Fibroblast of skin of right quadriceps (primary cell): ENCODE measurements at places on chromosomes 13 and 19.

GRCh38 chr19:11338121-11338520, 1.3 kb downstream of the RAB3D start:
- DNase-seq = no peak

GRCh38 chr13:79511611-79512010, 30.7 kb downstream of the NDFIP2 start:
- no peak for DNase-seq

DNA sequence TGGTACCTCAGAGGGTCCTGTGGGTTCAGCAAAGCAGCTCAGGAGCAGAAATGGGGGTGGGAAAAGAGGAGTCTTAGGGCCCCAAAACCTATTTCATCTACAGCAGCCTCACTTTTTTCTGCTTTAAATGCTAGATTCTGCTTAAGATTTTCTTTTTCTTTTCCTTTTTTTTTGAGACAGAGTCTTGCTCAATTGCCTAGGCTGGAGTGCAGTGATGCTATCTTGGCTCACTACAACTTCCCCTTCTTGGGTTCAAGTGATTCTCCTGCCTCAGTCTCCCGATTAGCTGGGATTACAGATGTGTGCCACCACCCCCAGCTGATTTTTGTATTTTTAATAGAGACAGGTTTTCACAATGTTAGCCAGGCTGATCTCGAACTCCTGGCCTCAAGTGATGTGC, 30.7 kb upstream of the WDFY2 start:
- no peak for DNase-seq

GRCh38 chr19:2977746-2978138, 378 bp downstream of the TLE6 start:
- DNase-seq = no peak

DNA sequence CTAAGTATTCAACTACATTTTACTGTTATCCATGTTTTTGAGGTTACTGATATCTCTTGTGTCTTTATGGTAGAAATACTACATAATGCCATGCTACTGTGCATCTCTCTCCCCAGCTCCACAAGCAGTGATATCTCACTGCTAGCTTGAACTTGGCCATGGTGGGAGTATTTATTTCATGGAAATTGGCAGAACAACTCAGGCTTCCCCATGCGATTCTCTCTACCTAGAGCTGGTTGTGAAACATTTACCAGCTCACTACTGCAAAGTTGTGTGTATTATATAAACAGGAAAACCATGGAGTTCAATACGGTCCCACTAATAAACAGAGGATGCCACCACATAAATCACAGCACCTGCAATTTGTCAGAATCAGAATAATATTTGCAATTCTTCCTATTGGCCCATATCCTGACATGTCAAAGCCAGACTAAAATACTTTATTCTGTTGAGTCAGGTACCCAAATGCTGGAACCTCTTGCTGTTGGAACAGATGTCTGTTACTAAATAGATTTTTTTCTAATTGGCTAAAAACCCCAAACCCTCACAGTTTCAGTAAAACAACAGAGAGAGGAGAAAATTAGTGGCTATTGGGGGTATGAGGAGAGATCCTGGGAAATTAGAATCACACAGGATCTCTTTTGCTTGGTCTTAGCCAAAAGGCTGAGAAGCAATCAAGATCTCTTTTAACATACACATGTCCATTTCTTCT, 91.4 kb upstream of the SLC10A2 start:
- no peak for DNase-seq

- DNase-seq = peak; percentile 49
Observed at GRCh38 chr19:50414864-50415660, 3.7 kb upstream of the SPIB start.

DNA sequence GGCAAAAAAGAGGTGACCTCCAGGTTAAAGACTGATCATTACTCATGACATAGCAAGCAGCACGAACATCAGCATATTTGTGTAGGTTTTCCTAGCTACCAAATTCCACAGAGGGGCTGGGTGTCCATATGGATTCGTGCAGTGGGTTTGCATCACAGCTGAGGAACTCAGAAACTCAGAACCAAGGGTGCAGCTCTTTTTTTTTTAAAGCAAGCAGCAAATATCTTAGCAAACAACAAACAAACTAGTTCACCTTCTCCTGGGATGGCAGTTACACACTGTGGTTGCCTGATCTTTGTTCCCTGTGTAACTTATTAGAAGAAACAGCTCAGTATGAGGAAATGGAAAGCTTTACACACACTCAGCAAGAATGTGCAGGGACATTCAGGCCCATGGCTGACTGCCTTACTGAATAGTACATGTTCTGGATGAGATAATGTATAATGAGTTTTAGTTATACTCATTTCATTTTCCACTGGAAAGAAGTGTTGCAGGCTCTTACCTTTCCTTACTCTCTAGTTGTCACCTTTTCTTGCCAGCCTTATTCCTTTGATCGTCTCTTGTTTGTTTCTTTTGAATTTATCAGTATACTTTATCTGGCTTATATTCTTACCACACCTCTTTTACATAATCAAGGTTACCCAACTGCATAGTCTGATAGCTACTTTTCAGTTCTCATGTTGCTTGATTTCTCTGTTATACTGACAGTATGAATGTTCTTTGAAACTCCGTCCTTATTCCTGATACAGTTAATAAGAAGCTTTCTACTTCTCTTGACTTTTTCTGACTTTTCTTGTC, 4.3 kb downstream of the NDFIP2 start:
- peak; percentile 96 for DNase-seq

DNA sequence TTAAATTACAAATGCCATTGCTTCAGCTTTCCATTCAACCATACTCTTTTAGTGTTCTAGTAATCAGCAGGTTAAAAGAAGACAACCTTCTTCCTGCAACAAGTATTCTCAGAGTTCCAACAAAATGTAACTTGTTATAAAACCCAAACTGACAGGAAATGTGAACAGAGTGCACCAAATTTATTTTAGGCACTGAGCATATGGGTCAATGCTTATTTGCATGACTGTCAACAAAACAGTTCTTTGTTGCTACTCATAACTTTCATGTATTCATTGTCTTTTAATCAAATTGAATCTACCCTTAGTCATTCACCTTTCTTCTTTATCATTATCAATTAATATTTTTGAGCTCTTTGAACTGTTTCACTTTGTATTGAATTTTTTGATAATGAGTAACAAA, 554.1 kb downstream of the DACH1 start:
- no peak for DNase-seq

GRCh38 chr19:5106971-5107370, 138.1 kb downstream of the KDM4B start:
- no peak for DNase-seq

DNA sequence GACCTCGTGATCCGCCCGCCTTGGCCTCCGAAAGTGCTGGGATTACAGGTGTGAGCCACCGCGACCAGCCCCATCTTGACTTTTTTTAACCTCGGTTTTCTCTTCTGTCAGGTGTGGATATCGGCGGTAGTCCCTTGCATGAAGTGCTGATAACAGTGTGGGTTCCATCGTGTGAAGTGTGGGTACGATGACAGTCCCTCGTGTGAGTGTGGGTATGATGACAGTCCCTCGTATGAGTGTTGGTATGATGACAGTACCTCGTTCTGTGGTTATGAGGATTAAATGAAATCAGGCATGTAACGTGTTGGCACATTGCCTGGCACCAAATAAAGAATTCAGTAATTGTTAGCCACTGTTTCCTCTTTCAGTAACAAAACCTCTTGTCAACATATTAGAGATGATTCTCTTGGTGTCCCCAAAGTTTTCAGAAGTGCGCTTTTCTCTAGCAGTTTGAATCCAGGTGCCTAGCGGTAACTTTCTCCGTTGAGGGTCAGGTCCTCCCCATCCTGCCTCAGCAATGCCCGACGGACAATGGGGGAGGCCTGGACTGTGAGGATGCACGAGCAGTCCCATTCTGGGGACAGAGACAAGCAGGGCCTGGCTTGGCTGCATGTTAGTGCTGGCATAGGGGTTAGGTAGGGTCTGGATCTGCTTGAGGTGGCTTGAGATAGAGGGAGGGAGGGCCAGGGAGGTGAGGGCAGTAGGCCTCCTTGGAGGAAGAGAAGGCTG, 15.3 kb downstream of the GATAD2A start:
- peak; percentile 42 for DNase-seq

- DNase-seq = no peak
Observed at GRCh38 chr13:77477299-77477848, 58.1 kb upstream of the SCEL start.

DNA sequence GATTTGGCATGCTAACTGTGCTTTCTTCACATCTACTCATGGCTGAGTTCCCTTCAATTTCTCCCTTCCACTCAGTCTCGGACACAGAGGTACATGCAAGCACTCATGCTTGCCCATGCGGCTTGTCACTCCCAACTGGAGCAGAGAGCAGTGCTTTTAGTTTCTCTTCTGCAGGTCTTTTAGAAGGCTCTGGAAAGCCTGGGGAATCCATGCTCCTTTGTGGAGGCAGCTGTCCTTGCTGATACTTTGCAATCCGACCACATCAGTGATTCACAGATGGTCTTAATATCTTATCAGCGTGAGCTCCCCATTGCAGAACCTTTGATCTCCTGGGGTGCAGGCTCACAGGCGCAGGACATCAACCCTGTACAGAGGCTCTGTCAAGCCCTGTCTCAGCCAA, 203.9 kb downstream of the COL4A1 start:
- DNase-seq = no peak

DNA sequence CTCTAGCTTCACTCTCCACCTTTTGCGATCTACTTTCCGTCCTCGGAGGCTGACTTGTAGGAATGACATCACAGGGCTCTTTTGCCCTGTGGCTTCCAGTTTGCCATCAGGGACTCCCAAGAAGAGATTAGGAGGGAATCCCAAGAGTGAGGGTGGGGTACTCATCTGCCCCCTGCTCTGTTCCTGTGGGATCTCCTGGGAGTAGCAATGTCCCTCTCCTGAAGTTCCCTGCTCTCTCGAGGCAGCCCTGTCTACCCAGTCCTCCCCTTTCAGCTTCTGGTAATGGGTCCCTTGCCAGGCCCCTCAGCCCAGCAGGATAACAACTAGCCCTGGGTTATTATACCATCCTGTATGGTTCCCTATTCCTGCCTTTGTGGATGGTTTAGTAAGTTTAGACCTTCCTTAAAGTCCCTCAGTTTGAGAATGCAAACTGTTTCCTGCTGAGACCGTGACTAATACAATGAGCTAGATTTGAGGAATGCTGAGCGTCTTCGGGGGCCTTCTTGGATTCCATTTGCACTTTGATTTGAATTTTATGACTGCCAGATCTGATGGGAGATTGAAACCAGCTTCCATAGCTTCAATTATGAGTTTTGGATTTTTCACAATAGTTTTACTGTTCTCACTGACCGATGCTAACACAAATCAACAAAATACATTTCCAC, 73.7 kb upstream of the IPO5 start:
- DNase-seq = peak; percentile 97

GRCh38 chr13:86174622-86175021, 375.4 kb upstream of the SLITRK6 start:
- no peak for DNase-seq

DNA sequence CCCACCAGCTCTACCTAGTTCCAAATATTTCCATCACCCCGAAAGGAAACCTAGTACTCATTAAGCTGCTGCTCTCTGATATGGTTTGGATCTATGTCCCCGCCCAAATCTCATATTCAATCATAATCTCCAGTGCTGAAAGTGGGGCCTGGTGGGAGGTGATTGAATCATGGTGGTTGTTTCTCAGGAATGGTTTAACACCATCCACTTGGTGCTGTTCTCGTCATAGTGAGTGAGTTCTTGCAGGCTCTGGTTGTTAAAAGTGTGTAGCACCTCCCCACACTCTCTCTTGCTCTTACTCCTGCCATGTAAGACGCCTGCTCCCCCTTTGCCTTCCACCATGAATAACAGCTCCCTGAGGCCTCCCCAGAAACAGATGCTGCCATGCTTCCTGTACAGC, 43.4 kb upstream of the MED4 start:
- no peak for DNase-seq

DNA sequence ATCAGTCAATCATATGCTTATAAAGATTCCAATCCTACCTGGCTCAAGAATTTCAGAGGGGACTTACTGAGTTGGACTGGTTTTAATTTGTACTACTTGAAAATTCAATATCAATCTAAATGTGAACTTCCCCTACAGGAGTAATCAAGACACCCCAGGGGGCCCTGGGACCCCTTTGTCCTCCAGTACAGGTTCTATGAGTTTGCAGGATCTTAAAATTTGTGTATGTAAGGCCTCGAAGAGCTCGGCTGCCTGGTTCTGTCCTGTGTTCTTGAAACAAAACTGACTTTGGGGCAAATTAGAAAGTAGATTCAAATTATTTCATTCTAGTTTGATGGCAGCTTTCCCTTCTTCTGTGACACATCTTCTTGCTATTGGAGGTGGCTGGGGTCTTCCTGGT, 261.3 kb downstream of the KCNRG start:
- no peak for DNase-seq

- no peak for DNase-seq
Observed at GRCh38 chr13:71879808-71880344, 12.9 kb upstream of the DACH1 start.

DNA sequence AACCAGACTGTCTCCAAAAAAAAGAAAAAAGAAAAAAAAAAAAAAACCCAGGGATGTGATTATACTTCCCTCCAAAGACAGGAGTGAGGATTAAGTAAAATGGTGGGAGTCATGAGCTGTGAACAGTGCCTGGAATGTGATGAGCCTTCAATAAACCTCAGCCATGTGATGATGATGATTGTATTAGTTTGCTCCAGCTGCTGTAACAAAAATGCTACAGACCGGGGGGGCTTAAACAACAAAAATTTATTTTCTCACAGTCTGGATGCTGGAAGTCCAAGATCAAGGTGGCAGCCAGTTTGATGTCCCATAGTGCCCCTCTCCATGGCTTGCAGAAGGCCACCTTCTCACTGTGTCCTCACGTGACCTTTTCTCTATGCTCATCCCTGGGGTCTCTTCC, 8.9 kb upstream of the PVR start:
- no peak for DNase-seq

GRCh38 chr19:54684527-54684926, 21.7 kb downstream of the LILRB4 start:
- no peak for DNase-seq

- DNase-seq = no peak
Observed at GRCh38 chr19:55440411-55441105, 2.5 kb downstream of the SHISA7 start.

GRCh38 chr13:90882551-90882950, 464.9 kb upstream of the MIR17HG start:
- no peak for DNase-seq

GRCh38 chr19:4013886-4014540, 6.5 kb downstream of the PIAS4 start:
- DNase-seq = no peak

DNA sequence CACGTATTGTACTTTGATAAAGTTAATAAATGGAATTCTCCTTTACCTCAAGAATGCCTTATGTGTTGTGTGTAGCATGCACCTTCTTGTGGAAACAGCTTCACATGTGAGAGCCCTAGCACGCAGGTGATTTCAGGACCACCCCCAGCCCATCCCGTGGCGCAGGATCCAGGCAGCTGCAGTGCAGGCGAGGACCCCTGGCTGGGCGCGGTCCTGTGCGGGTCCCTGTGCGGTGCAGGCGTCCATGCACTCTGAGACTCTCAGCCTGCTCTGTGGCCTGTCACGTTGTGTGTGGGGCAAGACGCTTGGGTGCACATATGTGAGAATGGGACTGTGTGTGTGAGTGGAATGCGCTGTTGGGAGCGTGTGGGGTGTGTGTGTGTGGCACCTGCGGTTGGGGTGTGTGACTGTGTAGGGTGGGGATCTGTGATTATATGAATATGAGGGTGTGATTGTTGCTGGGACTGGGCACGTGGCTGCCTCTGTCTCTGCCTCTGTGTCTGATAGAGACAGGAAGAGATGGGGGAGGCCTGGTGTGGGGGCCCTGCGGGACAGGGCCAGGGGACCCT, 30.8 kb downstream of the WTIP start:
- no peak for DNase-seq

GRCh38 chr13:100526318-100527000, 62.1 kb downstream of the GGACT start:
- no peak for DNase-seq
